ENCODE measurements at places on chromosomes 5 and 9.

GRCh38 chr9:115393976-115394775 is 276.2 kb upstream of the TNC start:
- DNase-seq = no peak

DNA sequence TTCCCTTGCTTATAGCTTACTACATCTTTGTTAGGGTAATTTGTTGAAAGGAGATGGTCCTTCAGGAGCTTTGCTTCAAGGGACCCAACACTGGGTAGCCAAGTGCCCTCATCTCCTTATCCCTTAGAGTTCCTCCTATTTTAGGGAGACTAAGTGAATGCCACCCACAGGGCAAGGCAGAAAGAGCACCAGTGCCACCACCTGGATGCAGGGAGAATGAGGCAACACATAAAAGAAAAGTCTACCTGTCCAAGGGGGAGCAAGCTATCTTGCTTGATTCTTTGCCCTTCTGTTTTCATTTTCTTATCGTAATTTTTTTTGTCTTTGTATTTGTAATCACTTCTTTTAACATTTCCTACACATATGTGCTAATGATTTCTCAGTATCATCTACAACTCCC is 205.5 kb downstream of the NPR3 start:
- no peak for DNase-seq

- peak; percentile 41 for DNase-seq
These were observed 81.3 kb downstream of the RAPGEF1 start for GRCh38 chr9:131658377-131659129.

DNA sequence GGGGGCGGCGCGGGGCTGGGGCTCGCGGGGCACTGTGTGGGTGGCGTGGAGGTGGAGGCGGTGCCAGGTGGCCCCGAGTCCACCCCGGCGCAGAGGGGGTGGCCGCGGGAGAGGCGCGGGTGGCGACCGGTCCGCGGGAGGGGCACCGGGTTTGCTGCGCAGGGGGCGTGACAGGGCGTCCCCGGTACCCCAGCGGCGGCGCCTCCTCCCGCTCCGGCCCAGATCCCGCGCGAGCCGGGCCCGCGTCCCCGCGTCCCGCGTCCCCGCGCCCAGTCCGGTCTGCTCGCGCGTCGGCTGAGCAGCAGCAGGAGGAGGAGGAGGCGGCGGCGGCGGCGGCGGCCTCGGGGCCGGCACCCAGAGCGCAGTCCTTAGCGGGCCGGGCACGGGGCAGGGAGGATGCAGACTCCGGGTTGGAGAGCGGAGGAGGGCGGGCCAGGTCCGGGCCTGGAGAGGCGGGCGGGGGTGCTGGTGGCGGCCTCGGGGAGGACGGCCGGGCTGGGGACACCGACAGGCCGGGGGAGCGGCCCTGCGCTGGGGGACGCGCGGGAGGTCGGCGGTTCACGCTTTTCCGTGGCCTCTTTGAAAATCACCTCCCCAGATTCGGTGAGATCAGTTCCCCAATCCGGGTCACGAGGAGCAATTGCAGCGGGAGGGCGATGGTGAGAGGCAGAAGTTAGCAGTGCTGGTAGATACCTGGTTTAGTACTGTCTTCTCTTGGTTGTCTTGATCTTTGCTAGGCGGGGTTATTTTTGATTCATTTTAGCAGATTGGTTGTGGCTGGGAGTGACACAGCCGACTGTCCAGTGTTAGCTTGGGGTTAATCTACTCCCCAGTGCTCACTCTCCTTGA is 1.7 kb downstream of the TRIO start:
- DNase-seq = peak; percentile 4

DNA sequence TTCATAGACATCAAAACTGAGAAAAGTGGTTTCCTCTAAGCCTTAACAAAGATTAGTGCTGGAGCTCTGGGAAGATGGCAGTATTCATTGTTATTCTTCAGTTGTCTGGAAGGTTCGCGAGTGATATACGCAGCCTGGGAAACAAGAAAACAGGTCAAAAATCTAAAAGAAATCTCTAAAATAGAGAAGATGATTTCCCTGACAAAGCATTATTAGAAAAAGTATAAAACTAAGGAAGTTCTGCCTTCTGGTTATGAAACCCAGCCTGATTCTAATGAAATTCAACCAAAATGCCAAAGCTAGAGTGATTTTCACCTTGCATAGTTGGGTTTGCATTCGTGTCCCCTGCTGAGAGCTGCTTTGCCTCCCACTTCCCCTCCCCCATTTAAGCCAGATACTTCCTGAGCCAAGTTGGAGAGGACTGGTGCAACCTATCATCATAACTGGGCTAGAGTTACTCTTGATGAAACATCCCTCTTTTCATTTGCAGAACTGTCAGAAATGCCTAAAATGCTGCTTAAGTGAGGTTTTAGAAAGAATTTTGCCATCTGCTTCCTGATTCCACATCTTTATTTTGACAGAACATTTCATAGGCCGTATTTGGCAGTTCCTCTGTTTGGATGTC is 48.4 kb downstream of the NDFIP1 start:
- no peak for DNase-seq

DNA sequence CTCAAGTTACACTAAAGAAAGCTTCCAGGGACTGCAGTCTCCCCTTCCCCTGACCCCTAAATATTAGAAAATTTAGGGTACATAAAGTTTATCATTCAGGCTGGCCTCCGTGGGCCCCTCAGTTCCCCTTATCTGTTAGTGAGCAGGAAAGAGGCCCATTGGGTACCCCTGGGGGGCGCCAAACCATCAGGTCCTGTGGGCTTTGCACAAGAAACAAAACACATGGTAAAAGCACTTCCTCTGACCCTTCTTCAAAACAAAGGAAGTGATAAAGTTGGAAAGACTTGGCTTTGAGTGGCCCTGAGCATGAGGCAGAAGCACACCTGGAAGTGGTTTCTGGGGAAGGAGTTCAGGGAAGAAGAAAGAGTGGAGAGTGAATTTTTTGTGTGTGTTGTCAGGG is 213.0 kb downstream of the SMARCA2 start:
- no peak for DNase-seq

DNA sequence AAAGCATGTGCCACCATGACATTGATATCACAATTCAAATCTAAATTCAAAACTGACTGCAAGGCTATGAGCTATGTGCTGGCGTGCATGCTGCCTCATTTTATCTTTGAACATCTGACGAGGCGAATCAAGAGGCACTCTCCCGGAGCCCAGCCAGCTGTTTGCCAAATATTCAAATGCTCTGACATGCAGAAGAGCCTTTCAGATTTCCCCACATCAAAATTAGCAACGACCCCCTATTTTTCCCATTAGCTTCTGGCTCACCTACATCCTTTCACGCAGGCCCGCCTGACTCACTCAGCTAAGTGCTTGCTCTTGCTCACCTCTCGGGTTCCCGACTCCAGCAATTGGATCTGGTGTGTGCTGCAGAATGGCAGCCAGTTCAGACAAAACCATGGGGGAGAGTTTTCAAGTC is 159.0 kb downstream of the NR2F1-AS1 start:
- no peak for DNase-seq

GRCh38 chr9:72473474-72474261 is 47.7 kb upstream of the TMC1 start:
- no peak for DNase-seq

All from stimulated activated CD4-positive, alpha-beta T cell treated with anti-CD3 and anti-CD28 coated beads, Interleukin-12 subunit alpha, Interleukin-12 subunit beta, amount 100 ng/mL, for 48 hours (primary cell).